ENCODE measurements at places on chromosomes 5 and 9.

DNA sequence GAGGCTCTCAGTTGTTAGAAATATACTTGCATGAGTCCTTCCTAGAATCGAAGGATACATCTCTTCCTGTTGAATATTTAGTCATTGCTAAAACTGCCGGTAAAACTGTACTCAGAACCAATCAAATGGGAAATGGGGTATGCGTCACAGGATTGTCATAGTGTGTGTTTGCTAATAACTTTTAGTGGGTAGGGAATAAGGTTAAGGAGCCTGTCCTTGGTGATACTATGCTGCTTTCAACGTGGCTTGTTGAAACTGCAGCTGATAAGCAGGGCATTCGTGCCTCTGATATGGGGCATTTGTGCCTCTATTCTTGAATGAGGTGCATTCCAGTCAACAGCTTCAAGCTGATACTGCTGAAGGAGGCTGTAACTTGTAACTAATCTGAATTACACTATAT lies 26.6 kb downstream of the HABP4 start:
- no peak for DNase-seq

GRCh38 chr9:127749090-127749787 lies 14.1 kb upstream of the TOR2A start:
- DNase-seq = no peak

DNA sequence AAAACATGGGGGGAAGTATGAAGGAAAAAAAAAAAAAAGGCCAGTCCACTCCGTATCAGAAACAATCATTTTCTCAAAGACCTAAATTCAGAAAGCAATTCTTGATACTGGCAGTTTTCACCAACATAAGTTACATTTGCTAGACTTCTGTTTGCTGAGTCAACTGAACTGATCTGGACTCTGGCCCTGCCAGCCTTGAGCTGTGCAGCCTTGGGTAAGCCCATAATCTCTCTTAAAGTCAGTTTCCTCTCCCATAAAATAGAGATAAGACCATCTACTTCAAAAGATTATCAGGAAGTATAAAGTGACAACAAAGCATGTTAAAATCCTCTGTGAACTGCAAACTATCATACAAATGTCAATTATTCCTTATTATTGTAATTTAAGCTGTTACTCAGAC lies 106.8 kb downstream of the MAPKAP1 start:
- no peak for DNase-seq

DNA sequence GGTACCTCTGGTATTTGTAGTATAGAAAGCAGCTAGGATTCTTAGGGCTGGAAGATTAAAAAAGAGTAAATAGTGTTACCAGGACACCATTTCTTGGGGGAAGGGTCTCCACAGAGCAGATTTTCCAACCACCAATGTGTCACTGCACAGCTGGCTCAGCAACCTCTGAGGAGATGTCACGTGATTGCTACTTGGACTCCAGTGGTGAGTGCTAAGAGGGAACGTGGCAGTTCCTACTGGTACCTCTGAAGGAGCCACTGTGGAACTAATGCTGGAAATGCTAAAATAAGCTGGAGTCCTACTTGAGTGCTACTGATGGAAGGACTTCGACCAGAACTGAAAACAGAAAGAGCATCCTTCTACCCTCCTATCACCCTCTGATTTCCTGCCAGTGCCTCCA lies 36.1 kb upstream of the SPDL1 start:
- DNase-seq = no peak

GRCh38 chr9:136052472-136052880 lies 42.6 kb downstream of the NACC2 start:
- DNase-seq = no peak

GRCh38 chr5:69484891-69485290 lies 7.7 kb upstream of the OCLN start:
- no peak for DNase-seq

DNA sequence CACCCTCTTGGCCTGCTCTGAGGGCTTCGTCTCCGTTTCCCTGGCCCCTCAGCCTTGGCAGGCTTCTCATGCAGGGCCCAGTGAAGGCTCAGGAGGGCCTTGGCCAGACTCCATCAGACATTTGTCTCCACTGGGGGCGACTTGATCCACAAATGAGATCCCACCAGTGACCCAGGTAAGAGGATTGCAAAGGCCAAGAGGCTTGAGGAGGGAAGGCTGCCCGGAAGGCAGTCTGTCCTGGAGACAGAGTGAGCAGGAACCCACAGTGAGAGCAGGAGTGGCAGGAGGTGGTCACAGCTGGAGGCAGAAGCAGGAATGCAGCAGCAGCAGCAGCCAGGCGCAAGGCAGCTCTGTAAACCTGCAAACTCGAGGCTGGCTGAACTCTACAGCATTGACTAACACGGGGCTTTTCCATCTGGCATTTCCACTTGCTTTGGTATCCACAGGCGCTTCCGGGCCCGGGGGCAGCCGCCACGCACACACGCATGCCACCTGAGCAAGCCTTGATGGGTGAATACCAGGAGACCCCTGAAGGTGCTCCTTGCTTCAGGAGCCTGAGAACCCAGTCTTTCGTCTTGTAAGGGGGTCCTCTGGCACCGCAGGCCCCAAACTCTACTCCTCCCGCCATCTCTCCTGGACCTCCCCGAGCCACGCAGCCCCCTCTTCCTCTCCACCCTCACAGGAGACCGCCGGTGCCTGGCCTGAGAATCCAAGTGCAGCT lies 14.7 kb downstream of the MGAT1 start:
- no peak for DNase-seq

GRCh38 chr5:174229514-174230370 lies 184.2 kb downstream of the NSG2 start:
- no peak for DNase-seq

Measured in stimulated activated CD4-positive, alpha-beta T cell treated with anti-CD3 and anti-CD28 coated beads, Interleukin-15, amount 100 ng/mL, for 48 hours (primary cell).